ENCODE measurements at places on chromosomes 1 and 21. TPM values are rescaled to one million over a fixed set of nuclear protein-coding genes. Genes with fewer than 3 reads are reported as not detected.

OR6K3 gene
- polyA plus RNA-seq, result 0.10 TPM

CD1D gene
- 6.5 TPM for polyA plus RNA-seq

DNA sequence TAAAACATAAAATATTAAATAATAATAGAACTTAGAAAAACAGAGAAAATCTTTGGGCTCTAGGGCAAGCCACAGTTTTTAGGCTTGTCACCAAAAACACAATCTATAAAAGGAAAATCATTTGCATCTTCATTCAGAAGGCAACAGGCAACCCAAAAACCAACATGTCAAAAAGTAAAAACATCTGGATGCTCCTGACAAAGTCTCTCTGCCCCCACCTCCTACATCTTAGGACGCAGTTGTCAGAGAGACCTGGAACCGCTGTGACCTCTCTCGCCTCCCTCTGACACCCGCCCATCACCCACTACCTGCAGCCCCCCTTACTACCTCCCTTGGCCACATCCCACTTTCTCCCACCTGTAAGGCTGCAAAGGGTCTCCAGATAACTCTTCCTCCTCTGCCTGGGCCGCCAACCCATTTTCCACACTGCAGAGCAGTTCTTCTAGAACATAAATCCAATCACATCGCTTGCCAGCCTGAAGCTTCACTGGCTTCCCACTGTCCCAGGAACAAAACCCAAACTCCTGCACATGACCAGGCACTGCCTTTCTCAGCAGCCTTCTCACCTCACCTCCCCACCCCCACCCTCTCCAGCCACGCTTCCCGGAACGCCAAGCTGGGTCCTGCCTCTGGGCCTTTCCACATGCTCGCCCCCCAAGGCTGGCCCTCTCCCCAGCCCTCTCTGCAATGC lies 14.7 kb downstream of the PRDM15 start:
- DNase-seq, result no peak

IGFN1 gene
- polyA plus RNA-seq, result 0.91 TPM

DNA sequence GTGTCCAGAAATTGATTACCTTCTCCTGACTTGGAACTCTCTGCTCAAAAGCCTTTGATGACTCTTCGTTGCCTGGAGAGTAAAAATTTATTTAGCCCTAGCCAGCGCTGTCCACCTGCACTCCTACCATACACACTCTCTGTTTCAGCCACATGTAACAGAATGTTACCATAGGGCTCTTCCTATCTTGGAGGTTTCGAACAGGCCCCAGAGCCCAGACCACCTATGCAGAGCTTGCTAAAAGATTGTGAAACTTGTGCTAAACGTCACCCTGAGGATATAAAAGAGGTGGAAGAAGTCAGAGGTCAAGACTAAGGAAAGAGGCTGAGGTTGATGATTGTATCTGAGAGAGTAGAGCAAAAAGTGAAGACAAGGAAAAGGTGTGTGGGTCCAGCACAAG lies 237.0 kb upstream of the HOOK1 start:
- no peak for DNase-seq

DNA sequence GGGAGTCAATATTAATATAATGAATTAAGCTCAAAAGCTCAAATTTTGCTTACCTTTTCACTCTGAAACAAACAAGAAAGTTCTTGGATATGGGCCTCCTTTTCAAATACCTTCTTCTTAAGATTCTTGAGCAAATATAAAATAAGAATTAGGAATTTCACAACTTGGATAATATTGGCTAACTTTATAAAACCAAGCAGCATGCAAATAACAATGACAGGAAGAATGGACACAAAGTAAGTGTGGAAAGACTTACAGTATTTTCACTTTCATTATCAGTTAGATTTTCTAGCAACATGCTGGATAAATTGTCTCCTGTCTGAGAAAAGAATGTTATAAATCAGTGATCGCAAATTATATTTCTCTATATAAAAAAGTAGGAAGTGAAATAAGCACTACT lies 13.2 kb downstream of the ODF2L start:
- no peak for DNase-seq

- no peak for DNase-seq
Measured at GRCh38 chr1:104136621-104137020, 386.9 kb downstream of the AMY1C start.

GRCh38 chr1:8641377-8641997 lies 176.0 kb downstream of the RERE start:
- no peak for DNase-seq

- no peak for DNase-seq
Measured at GRCh38 chr1:182869241-182869666, 30.1 kb downstream of the DHX9 start.

DNA sequence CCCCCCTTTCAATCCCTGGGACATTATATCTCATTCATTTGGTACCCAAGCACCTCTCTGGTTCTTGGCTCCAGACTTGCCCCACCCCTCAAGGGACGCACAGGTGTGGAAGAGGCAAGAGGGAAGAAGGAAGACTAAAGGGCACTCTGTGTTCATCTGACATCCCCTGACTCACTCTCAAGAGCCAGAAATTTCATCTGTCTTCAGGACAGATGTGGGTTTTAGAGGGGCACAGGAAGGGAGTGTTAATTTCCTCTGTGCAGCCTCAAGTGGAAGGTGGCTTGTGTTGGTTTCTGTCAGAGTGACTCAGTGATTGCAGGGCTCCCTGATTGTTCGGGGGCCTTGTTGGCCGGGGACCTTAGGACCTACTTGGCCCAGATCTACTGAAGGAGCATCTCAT lies 2.4 kb downstream of the C2CD4D start:
- DNase-seq, result no peak

SYT2 gene
- 2.7 TPM for polyA plus RNA-seq

TRNP1 gene
- 3.6 TPM for polyA plus RNA-seq

FCGR2B gene
- 0.65 TPM for polyA plus RNA-seq

CCDC181 gene
- 11.1 TPM for polyA plus RNA-seq

DNA sequence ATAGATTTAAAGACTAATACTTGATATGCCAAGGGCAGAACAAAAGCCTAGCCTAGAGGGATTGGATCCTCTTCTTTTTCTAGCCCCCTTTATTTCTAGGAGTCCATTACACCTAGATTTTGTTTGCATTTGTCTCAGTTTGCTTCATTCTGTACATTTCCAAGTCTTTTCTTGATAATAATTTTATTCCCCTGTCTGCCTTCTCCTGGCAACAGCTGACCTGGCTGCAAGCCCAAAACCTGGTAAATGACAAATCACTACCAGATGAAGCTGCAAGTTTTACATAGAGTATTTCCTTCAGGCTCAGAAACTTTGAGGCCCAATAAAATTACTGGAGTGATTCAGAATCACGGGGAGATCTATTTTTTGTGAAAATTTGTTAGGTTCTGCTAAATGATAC lies 36.5 kb upstream of the LHX8 start:
- no peak for DNase-seq

DNA sequence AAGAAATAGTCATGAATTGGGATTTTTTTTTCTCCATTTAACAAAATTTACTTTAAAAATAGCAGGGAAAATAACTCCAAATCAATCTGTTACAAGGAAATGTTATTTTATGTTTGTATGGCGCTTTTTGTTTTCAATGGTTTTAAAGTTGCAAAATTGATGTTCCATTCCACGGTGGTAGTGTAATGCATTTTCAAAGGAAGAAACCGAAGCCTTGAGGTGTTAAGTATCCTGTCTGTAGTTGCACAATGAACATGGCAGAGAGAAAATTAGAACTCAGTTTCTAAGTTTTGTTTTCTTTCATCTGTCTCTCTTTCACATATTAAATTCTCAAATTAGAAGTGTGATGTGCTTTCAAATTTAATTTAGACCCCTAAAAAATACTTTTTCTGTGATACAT lies 841.8 kb downstream of the USP25 start:
- DNase-seq, result no peak

TOR1AIP1 gene
- polyA plus RNA-seq, result 57.1 TPM

TXNIP gene
- polyA plus RNA-seq, result 360 TPM

DNA sequence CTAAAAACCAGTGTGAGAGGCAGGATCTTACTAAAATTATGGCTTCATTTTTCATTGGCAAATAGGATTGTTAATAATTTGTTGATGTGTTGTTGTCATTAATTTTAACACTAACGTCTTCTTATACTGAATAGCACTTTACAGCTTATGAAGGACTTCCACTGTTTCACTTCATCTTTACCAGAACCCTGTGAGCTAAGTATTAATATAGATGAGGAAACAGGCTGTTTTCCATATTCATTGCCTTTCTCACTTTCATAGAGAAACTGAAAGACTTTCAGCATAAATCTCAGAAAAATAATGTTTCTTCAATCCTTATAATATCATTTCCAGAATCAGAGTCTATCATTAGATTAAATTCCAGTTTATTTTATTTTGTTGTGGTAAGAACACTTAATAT lies 8.5 kb downstream of the MAP10 start:
- no peak for DNase-seq

C1orf94 gene
- polyA plus RNA-seq, result not detected

DNA sequence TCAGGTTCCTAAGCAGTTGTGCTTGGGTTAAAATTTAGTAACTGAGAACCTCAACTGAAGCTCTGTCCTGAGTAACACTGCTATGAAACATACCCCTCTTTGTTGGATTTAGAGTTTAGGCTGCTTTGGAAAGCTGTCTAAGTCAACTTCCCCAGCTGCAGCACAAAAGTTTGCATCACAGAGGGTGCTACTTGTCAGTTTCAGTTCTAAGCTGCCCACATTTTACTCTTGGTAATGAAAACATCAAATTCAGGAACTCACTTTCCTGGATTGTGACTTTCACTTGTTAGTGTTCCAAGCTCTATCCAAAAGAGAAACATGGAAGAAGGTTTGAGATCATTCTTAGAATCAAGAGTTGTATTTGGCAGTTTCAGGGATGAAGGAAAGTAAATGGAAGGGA lies 191.7 kb upstream of the NFIA start:
- DNase-seq, result no peak

- no peak for DNase-seq
Measured at GRCh38 chr21:41920476-41920875, 33.3 kb downstream of the C2CD2 start.

TMPRSS3 gene
- polyA plus RNA-seq, result 1.7 TPM

- no peak for DNase-seq
Measured at GRCh38 chr1:223175032-223175431, 32.0 kb upstream of the TLR5 start.
